ENCODE measurements at places on chromosomes 5 and 9.

GRCh38 chr5:135492319-135492626 lies 40.1 kb upstream of the TIFAB start:
- DNase-seq: no peak

GRCh38 chr9:33025572-33026342 lies 684 bp downstream of the DNAJA1 start:
- DNase-seq: peak; percentile 73

DNA sequence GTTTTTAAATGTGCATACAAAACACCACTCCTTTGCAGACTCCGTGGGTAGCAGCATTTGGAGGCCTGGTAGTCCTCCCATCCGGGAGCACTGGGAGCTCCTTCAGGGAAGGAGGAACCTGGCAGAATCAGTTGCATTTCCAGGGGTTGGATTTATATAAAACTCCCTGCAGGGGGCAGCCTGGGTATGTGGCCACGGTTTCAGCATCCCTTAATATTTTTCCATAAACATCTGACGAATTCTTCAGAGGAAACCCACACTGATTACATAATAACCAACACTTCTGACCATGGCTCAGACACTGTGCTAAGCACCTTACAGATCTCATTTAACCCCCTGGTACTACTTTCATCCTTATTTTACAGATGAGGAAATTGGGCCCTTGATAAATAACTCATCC lies 6.1 kb upstream of the AFAP1L1 start:
- DNase-seq: no peak

GRCh38 chr5:35230038-35230611 lies at the start of gene PRLR:
Gene PRLR, minus strand, starts transcription at chr5:35230487. Its CDS starts 140,867 bp downstream, at chr5:35089620.
- DNase-seq: no peak

- no peak for DNase-seq
These were observed 94.7 kb upstream of the ADAMTSL1 start for GRCh38 chr9:18379073-18379811.

GRCh38 chr5:125150041-125150669 lies 403.7 kb upstream of the ZNF608 start:
- no peak for DNase-seq

- no peak for DNase-seq
These were observed 344.3 kb upstream of the CLINT1 start for GRCh38 chr5:158203261-158203660.

- no peak for DNase-seq
These were observed 240.0 kb downstream of the PRR16 start for GRCh38 chr5:120703918-120704587.

Measured in effector memory CD8-positive, alpha-beta T cell (primary cell).